ENCODE measurements at places on chromosomes 6 and 20.

DNA sequence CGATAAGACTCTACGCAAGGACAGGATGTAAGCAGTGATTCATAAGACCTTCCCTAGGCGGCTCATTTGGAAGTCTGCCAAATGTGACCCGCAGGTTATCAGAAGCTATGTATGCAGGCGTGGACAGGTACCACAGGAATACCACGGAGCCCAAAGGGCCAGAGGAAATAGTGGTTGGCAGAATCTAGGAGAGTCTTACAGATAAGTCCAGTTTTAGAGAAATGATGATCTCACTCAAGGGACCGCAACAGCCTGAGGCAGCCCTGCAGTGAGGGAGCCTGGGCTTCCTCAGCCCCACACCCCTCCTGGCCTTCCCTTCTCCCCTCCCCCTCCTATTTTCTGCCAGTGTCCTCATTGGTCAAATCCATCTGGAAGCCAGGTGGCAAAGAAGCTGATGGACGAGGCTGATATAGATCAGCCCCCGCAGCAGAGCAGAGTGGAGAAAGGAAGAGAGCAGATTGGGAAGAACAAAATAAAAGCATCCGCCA lies 110.6 kb downstream of the FNDC1 start:
- DNase-seq: no peak

DNA sequence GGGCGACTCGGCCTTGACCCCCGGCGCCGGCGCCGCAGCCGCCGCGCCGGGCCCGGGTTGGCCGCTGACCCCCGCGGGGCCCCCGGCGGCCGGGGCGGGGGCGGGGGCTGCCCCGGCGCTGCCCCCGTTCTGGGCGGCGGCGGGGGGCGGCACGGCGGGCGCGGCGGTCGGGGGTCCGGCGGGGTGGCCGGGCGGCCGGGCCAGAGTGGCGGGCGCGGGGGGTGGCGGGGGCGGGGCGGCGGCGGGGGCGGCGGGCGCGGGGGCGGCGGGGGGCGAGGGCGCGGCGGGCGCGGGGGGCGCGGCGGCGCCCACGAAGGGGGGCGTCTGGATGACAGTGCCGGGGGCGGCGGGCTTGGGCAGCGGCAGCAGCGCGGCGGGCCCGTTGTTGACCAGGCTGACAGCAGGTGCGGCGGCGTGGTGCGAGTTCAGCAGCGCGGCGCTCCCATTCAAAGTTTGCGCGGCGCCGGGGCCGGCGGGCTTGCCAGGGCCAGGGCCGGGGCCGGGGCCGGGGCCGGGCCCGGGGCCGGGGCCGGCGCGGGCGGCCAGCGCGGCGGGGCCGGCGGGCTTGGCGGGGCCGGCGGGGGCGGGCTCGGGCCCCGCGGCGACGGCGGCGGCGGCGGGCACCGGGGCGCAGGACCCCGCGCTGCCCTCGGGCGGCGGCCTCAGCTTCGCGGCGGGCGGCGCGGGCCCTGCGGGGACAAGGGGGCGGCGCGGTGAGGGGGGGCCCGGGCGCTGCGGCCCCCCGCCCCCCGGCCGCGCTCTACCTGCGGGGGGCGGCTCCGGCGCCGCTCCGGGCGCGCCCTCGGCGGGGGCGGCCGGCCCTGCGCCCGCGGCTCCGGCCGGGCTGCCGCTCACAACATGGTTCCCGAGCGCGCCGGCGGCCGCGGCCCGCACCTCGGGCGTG lies 659 bp downstream of the TAF4 start:
- peak; percentile 59 for DNase-seq

GRCh38 chr6:110573136-110573535 lies 96.7 kb upstream of the SLC22A16 start:
- no peak for DNase-seq

- DNase-seq: no peak
These were observed 56.1 kb downstream of the MEP1A start for GRCh38 chr6:46849361-46849690.

GRCh38 chr6:44189257-44189656 lies 27.5 kb upstream of the MYMX start:
- no peak for DNase-seq

DNA sequence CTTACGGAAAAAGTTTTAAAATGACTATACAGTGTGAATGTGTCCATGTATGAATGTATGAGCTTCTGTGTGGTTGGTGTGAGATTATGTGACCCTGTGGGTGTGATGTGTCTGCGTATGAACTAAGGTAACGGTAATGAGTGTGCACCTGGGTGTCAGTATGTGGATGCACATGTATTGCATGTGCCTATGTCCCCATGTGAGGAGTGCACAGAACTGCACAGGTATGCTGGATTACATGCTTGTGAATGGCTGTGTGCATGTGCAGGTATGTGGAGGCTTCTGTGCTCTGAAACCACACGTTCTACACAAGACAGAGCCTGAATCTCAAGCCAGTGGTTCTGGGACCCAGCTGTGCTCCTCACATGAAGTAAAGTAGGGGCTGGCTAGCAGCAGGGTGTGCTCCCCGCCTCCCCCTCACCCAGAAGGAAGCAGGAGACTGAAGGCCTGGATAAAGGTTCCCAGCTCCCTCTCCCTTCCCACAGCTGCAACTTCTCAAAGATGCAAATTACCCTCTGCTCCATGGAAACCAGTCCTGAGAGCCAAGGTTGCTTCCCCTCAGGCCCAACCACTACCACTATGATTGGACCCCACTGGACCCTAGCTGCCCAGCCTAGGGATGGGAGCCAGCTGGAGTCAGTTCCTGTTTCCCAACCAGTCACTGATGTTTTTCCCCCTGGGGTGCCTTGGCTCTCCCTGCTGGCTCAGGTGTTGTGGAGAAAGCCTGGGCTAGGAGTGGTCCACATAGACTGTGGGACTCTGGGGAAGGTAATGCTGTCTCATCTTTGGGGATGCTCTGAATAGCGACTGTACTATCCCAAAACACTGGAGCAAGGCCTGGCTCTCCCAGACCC lies 24.8 kb upstream of the SPDEF start:
- DNase-seq: no peak

GRCh38 chr20:47267621-47268020 lies 88.9 kb downstream of the ZMYND8 start:
- no peak for DNase-seq

- DNase-seq: peak; percentile 76
These were observed 36.2 kb downstream of the GNAS start for GRCh38 chr20:58888521-58889333.

DNA sequence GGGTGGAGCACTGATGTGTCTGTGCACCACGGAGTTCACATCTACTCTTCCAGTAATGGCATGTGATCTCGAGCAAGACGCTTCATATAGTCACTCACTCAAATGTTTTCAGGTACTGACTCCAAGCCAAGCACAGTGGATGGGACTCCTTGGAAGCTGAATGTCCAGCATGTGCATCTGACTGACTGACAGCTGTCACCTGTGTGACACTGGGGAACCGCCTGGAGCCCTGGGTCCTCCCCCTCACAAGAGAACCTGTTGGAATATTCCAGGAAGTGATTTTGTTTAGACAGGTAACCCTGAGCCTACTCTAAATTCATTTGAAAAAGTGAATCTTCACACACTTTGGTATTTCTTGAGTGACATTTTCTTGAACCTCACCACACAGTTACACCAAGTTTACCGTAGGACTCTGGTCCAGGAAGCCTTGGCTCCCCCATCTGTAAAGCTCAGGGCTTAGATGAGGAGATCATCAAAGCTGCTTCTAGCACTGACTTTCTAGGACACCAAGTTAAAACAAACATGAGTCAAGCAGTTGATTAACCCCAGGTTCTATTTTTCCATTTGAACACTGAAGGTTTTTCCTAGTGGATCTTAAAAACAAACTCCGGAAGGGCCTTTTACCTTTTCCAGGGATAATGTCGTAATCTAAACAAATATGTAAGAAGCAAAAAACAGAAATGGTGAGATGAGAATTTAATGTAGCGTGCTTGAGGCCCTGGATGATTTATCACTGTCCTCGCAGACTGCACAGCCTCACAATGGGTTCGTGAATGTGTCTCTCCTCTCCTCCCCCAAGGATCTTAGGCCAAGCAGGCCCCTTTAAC lies 50.1 kb downstream of the EDN3 start:
- no peak for DNase-seq

All from NCI-H146 (cell line).